ENCODE measurements at places on chromosomes 6 and 20.

- no peak for DNase-seq
Observed at GRCh38 chr20:37999526-38000263, 33.6 kb downstream of the TTI1 start.

DNA sequence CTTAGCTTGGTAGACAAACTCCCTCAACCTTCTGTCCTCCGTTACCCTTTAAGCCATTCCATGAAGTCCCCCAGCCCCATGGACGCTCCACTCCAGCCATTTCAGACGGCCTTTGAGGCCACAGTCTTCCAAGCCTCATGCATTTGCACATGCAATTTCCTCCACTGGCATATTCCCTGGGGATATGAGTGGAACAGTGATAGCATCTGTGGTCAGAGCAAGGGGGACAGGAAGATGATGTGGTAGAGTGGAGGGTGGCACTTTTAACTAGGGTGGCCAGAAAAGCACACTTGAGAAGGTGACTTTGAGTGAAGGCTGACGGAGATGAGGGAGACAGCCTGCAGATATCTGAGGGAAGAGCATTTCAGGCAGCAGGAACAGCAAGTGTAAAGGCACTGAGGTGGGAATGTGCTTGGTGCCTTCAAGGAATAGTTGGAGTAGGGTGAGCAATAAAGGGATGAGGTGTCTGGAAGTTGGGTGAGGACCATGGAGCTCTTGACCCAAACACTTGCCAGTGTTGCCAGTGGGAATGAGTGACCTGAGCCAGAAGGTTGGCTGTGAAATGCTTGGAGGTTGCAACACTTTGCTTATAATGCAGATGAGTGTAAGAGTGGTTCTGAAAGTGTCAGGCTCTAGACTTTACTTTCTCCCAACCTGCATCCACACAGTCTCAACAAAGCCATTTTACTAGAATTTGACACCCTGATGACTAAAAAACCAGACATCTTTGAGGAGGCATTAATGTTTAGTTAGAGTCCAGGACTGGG lies 275.6 kb upstream of the SUPT3H start:
- DNase-seq = no peak

- no peak for DNase-seq
Observed at GRCh38 chr6:18248698-18249097, 15.6 kb downstream of the DEK start.

DNA sequence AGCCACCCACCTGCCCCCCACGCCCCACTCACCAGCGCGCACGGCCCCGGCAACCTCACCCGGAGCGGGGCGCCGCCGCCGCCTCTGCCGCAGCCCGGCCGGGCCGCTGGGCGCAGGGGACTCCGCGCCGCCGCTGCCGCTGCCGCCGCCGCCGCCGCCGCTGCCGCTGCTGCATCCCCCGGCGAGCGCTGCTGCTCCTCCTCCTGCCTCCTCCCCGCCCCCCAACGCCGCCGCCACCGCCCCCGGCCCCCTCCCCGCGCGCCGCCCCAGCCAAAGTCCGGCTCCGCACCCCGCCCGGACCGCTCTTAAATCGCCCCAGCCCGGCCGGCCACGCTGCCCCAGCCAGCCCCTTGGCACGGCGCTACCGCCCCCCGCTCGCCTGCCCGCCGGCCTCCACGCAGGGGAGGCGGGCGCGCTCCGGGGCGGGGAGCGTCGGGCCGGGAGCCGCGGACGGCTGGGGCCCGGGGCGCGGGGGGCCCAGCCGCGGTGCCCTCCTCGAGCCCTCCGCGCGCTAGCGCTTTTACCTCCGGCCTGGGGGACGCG lies at the start of gene SULF2:
Gene SULF2 (minus strand): TSS at position 171 of the 543 bp plus-strand sequence. CDS start 28,118 bp downstream, outside the sequence.
- DNase-seq = peak; percentile 24

GRCh38 chr20:9262653-9263194 lies 193.8 kb downstream of the PLCB4 start:
- DNase-seq = no peak
